Activated T-helper 9 cell treated with anti-CD3 and anti-CD28 coated beads, Interleukin-2, amount 50 U/mL, for 16 hours (primary cell): ENCODE measurements at places on chromosomes 2 and 18.
A peak's percentile ranks its signal among the peaks of the same experiment; 100 is the strongest.

DNA sequence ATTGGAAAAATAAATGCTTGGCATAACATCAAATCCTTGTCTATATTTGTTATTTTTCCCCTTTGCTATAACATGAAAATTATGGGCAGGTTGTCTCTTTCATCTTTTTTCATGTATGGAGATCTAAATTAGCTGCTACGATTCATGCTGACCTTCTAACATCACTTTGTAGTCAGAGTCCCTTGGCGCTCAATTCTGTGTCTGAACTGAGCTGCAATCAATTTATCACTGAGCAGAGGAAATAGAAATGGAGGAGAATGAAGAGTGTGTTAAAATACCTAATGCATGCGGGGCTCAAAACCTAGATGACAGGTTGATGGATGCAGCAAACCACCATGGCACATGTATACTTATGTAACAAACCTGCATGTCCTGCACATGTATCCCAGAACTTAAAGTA is 168.9 kb downstream of the CDH7 start:
- no peak for DNase-seq

DNA sequence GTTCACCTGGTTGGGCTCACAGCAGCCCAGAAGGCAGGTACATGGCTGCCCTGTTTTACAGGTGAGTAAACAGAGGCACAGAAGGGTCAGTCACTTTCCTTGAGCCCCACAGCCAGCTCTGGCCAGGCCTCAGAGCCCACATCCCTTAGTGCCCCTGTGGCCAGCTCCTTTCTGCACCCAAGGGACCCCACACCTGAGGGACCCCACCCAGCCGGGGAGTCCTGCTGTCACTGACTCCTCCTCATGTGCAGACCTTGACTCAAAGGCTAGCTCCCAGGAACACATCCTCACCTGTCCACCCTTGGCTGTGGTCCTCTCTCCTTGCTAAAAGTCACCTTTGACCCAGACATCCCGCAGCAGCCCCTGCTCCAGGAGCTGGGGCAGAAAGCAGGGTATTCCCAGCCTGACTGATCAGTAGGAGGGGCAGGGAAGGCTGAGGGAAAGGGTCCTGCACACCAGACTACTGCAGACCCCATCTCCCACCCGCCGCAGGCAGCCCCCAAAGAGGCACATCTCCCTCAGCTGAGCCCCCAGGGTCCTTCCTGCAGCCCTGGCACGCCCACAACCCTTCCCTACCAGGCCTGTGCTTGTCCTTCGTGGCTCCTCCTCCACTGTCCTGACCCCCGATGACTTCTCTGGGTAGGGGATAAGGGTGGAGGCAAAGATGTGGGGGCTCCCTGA is 9.8 kb upstream of the ARHGEF4 start:
- no peak for DNase-seq

- no peak for DNase-seq
Measured at GRCh38 chr2:71530211-71530610, 76.8 kb downstream of the DYSF start.

GRCh38 chr2:227818675-227819397 is 5.2 kb downstream of the CCL20 start:
- no peak for DNase-seq

DNA sequence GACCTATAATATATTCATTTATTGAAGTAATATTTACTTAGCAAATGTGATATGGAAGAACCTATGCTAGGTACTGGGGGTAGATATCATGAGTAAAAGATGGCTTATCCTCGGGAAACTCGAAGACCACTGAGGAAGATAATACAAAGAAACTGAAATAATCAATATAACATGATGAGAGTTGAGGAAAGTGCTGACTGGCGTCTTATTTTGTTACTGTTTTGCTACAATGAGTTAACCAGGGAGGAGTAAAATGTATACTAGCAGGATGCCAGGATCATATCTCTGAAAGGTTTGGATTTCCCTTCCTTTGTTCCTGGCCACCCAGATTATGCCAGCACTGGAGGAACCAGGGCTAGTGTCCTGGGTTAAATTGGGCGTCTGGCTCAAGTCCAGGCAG is 111.7 kb upstream of the SPATS2L start:
- no peak for DNase-seq

DNA sequence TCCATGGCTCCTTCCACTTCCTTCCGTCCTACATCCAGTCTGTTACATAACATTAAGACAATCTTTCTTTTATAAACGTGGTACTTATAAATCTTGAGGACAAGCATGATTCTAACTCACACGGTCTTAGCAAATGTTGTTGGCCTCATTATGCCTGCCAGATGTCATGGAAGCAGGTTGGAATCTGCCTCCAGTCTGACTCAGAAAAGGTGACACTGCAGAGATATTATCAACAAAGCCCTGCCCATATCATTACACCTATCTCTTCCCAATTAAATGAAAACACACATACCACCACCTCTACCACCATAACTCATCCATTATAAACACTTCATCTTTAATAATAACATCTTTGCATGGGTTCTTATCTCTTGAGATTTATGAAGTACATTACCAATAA is 334.7 kb upstream of the CHAC2 start:
- no peak for DNase-seq

- peak; percentile 34 for DNase-seq
Measured at GRCh38 chr2:233857511-233858141, 3.3 kb upstream of the HJURP start.

DNA sequence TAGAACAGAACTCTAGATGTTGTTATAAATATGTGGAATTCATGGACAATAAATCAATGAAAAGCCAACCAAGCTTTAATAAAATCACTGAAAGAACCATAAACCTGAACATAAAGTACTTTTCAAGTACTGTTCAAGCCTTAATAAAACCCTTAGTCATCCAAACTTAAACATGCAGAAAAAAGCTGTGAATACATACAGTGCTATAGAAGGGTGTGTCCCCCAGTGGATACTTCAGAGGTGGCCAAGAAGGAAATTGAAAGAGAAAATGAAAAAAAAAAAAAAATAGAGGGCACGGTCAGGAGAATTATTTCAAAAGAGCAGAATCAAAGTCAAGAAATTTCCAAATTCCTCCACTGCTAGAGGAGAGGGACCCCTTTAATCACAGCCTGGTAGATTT is 141.1 kb downstream of the SP100 start:
- DNase-seq, result no peak

DNA sequence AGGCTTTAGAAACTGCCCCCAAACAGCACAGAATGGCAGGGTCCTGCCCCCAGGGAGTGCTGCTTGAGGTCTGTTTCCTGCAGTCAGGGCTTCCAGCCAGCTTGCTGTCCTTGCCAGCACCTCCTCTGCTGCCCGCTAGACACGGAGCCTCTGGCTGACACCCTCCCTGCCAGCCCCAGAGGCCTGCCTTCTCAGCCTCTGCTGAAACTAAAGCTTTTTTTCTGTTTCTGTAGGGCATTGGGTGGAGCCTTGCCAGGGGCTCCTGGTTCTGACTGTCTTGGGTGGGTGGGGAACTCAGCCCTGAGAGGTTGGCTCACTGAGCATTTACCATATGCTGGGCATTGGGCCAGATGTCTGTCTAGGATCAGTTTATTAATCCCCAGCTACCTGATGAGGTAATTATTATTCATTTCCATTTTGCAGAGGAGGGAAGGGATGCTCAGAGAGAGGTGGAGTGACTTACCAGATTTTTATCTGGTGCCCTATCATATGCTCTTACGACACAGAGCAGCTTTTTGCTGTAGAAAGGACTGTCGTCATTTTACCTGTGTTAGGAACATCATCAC is 35.4 kb downstream of the INPP4A start:
- no peak for DNase-seq

DNA sequence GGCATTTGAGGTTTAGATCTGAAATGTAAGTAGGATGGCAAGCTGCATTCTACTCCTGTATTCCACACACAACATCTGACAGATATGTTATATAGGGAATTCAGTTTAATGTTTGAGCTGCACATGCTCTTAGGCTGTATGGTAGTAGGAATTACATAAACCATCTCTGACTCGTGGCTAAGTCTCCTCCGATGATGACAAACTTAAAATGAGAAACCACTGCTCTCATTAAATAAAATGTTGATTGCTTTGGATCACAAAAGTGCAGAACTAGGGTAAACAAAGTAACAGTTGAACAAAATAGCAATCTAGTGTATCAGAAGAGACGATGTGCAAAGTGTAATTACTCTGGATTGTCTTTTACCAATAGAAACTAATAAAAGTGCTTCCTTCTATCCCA is 50.1 kb upstream of the WDR75 start:
- DNase-seq, result no peak

DNA sequence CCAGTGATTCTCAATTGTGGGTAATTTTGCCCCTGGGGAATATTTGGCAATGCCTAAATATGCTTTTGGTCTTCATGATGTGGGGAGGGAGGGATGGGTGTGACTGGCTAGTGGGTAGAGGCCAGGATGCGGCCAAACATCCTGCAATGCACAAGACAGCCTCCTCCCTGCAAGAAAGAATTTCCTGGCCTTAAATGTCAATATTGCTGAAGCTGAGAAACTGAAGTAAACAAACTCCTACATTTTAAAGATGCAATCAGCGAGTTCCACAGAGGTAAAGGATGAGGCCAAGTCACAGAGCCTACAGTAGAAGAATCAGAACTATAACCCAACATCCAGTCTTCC is 272.9 kb upstream of the EPHA4 start:
- DNase-seq, result no peak

DNA sequence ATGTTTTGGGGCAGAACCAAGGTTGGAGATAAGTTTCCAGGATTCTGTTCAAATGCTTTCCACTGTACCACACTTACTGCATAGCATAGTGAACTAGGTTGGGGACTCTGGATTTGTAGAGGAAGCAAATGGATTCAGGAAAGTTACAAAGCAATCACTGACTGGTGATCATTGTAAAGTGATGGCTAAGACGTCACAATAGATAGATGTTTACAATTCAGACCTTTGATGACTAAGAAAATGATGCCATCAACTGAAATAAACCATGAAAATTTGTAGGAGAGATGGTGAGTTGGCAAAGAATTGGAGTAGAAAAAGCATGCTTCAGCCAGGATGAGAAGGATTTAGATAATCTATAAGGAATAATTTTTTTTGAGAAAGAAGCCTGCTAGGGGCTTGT is 178.0 kb downstream of the UBE2E3 start:
- no peak for DNase-seq

GRCh38 chr2:29397713-29398112 is 282.5 kb downstream of the CLIP4 start:
- DNase-seq, result no peak

DNA sequence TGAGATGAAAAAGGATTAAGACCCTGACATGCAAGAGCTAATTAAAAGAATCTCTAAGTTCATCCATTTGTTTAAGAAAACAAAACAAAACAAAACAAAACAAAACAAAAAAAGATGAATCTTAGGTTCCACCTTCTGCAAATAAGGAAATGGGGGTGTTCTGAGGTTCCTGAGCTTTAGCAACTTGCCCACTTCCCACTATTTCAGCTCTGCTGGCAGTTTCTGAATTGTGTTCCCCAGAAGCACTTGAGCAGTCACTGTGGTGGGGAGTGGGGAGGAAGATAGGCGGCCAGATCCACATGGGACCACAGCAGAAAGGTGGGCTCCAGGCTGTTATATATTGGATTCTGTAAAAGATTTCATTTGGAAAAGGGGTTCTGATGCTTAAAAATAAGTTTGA is 20.3 kb downstream of the INO80C start:
- DNase-seq, result no peak

DNA sequence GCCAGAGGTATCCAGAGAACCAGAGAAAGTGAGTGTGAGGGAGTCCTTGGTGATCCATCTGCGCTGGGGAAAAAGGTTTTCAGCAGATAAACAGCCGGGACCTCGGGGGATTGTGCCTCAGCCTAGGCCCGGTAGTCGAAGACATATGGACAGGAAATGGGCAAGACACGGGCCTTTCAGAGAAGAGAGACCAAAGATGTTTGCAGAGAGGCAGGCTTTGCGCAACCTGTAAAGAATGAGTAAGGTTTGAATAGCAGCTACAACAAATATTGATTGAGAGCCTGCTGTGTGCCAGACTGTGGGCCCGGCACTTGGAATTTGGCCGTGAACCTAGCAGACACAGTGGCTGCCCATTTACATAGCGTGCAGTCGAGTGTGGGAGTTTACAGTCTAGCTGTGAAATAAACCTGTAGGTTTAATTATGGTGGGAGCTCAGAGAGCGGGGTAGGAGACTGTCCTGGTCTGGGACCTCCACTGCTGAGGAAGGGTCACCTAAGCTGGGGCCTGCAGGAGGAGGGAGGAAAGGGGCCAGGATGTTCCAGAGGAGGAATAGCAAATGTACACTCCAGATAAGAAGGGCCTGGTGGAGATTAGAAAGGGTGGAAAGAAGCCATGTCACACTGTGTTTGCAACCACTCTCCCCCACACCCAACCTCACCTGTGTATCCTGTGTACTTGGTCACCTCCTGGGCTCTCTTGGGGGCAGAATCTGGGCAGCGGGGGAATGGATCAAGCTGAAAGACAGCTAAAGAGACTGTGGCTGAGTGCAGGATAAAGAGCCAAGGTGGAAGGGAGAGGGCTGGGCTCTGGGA is 3.0 kb downstream of the SH2D6 start:
- no peak for DNase-seq

GRCh38 chr2:238060096-238060541 is 682 bp upstream of the SCLY start:
- no peak for DNase-seq

DNA sequence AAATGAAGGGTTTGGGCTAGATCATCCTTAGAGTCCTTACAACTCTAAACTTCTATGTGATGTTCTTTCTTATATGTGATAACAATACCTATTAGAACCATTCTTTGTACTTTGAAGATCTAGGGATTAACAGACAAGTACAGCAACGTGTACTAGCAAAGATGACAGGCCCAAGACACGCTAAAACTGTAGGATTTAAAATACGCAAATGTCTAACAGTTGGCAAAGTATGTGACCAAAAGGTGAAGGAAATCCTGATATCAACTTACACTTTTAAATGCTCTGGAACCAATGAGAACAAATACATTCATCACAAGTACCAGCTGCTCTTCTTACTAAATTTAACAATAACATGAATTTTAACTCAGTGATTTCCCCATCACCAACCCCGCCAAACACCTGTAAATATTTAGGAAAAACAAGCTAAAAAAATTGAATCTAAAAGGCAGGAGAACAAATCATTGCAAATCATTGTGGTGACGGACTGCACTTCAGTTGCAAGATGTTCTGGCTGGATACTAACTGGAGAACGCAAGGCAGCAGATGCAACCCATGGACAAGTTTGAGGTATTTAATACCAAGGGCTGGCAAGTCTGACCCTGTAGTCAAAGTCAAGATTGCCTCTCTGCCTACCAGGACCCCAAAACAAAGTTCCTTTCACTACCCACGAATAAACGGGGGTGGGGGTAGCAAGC is 1.4 kb downstream of the ANKRD44 start:
- DNase-seq, result no peak

- no peak for DNase-seq
Measured at GRCh38 chr18:61719671-61720070, 173.1 kb downstream of the RNF152 start.

GRCh38 chr2:65053199-65053598 is 3.0 kb upstream of the CEP68 start:
- DNase-seq, result no peak

GRCh38 chr2:170396799-170397459 is 219.0 kb downstream of the MYO3B start:
- no peak for DNase-seq

- DNase-seq, result no peak
Measured at GRCh38 chr2:150280231-150280630, 207.2 kb downstream of the RND3 start.
